Mesothelial cell of epicardium (in vitro differentiated cells): ENCODE measurements at places on chromosomes 3 and 15.

- DNase-seq: no peak
Observed at GRCh38 chr3:139454346-139454745, 22.0 kb downstream of the RBP2 start.

DNA sequence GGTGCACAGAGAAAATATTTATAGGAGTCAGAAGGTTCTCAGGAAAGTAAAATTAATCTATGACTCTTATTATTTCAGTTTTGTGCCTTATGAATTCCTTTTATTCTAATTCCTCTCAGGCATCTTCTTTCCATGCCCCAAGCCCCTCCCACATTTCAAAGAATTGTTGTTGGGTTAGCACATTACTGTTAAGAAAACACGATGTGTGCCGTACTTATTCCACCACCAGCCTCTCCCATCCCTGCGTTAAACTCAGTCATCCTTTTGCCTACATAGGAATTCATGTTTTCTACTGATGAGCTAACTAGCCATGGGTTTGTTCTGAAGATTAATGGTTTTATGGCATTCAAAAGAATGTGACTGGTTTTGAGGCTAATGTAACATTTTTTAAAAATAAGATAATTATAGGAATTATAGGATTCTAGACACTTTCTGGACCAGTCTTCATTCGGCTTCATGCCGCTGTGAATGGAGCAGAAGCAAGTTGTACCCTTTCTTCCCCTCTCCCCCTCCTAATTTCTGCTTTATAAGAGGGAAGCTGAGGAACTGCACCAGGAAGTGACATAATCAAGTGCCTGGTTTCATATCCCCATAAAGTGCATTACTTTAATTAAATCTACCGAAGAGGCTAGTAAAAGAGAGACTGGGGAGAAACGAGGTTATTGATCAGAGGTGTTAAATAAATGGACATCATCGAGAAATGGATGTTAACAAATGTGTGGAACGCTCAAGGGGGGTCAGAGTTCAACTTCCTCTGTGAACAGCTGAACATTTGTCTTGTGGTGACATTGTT is 12.3 kb upstream of the MB21D2 start:
- DNase-seq: no peak

- DNase-seq: no peak
Observed at GRCh38 chr3:49333091-49333490, 6.8 kb downstream of the USP4 start.

DNA sequence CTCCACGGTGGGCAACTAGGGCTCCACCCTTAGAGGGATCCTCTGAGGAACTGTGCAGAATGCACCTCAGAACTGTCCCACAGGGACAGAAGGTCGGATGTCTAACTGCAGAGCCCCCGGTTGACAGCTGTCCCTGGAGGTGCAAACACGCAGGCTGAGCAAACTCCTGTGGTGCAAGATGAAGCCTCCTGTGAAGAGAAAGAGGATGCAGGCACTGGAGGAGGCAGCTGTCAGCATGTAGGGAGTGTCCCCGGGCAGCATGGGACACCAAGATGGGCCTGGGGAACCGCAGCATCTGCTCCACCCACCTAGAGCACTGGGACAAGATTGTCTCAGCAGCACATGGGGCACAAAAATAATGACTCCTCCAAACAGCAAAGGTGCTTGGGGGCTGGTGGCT is 258.9 kb downstream of the ABHD5 start:
- DNase-seq: no peak

DNA sequence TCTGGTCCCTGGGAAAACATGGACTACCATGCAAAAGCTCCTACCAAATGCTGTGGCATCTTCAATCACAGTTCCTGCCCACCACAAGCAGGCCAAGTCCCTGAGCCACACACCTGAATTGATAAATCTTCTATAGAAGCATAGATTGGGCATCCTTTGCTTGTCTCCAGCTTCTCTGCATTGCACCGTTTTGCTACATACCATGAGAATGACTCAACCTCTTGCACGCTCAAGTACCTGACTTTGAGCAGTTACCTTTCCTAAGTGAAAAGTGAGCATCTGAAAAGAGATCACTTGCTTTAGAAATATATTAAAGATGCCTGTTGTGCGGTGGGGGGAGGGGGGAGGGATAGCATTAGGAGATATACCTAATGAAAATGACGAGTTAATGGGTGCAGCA is 31.3 kb downstream of the GATM start:
- DNase-seq: no peak

GRCh38 chr15:68348081-68348480 is 70.5 kb downstream of the FEM1B start:
- no peak for DNase-seq

DNA sequence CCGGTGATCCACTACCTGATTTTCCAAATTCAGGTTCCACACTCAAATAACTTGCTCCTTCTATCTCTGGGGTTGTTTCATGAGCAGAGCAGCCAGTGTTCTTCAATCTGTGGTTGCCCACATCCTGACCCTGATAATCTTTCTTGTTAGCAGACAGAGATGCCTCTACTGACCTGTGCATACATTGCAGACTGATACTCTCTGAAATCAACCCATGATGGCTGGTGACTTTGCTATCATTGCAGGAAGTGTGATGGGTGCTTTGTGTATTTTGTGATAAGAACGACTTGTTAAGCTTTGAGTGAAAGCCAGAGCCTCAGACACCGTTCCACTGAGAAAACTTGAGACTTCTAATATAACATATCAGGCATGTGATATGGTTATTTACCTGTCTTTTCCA is 39.9 kb downstream of the GATM start:
- no peak for DNase-seq

GRCh38 chr15:50247819-50248655 is 17.5 kb downstream of the HDC start:
- peak; percentile 46 for DNase-seq

DNA sequence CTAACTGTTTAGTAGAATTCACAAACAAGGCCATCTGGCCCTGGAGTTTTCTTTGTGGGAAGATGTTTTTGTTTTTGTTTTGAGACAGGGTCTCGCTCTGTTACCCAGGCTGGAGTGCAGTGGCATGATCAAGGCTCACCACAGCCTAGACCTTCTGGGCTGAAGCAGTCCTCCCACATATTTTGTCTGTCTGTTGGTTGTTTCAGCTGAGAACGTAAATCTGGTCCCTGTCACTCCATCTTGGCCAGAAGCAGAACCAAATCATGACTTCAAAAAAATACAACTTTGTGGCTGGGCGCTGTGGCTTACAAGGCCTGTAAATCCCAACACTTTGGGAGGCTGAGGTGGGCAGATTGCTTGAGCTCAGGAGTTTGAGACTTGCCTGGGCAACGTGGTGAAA is 27.1 kb downstream of the MRAS start:
- no peak for DNase-seq

- DNase-seq: no peak
Observed at GRCh38 chr15:39287322-39288195, 293.3 kb upstream of the THBS1 start.

- DNase-seq: no peak
Observed at GRCh38 chr3:125039131-125040100, 16.4 kb downstream of the HEG1 start.

- no peak for DNase-seq
Observed at GRCh38 chr3:159609625-159610024, 379.0 kb upstream of the IL12A start.

DNA sequence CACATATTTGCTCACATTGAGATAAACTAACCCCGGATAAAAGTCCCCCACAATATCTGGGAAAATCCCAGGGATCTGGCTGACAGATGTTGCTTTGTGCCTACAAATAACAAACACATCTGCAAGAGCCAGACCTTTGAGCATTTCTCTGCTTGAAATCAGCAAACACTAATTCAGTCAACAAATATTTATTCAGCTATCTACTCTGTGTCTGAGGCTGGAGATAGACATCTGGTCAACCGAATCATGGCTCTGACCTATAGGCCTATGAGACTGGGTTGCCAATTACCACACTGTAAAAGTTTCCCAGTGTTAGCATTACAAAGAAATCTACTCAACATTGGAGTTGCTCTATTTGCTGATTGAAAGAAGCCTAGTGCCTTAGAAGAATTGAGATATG is 201.1 kb upstream of the CADPS start:
- no peak for DNase-seq

DNA sequence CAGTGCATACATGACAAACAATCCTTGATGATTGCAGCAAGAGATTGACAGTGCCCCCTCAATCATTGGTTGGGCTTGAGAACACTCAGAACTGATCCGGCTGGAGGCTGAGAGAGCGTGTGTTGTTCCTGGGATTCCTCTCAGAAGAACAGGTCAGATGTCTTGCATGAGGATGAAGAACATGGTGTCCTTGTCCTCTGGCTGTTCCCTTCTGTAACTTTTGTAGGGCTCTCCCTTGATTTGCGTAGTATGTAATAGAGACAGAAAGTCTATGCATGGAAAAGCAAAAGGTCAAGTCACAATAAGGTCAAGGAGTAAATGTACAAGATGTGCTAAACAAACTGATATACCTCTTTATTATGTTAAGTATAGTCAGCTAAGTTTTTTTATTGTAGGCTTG is 8.2 kb downstream of the CHST2 start:
- DNase-seq: no peak
